GM23248 (cell line): ENCODE measurements at places on chromosomes 5 and 9.

GRCh38 chr9:122370869-122371755 lies at the start of gene PTGS1:
Gene PTGS1 (plus strand): TSS chr9:122371024. CDS start chr9:122371085, 61 bp downstream.
- peak; percentile 67 for DNase-seq

- DNase-seq, result peak; percentile 97
These were observed at the start of the genes HDAC3 and RELL2 for GRCh38 chr5:141636413-141637122. Gene HDAC3 (minus strand): TSS chr5:141636849. CDS start chr5:141636790, 59 bp downstream. Gene RELL2 (plus strand): TSS chr5:141636997. CDS start chr5:141638226, 1,229 bp downstream.

DNA sequence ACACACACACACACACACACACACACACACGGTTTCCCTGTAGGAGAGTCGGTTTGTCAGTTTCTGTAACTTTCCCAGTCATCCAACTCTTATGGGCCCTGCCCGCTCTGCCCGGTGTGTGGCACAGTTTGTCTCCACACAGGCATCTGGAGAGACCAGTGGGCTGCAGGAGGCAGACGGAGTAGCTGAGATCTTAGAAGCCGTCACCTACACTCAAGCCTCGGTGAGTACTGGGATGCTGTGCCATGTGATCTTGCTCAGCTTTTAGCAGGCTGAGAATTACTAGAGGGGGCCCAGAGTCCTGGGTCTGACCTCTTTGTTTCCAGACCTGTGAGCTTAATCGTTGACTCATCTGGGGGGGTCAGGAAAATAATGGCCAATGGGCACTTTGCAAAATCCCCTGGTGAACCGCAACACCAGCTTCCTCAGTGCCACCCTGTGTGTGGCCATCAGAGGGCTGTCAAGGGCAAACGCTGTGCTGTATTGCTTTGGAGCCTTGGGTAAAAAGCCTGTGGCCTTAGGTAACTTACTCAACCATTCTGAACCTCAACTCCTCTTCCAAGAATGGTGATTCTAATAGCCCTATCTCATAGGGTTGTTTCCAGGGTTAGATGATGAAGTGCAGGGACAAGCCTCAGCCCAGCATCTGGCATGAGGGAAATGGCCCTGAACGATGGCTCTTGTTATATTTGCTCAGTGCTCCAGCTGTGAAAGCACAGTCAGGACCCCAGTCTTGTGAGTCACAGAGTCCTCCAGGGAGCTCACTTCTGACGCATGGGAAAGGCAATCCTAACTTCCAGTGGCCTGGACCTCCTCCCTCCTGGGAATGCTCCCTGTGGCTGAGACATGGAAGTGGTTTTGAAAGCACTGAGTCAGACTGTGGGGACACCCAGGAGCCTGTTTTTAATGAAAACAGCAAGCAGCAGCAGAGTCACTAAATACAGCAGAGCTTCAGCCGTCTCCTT lies 45.6 kb downstream of the COL15A1 start:
- DNase-seq, result peak; percentile 100

DNA sequence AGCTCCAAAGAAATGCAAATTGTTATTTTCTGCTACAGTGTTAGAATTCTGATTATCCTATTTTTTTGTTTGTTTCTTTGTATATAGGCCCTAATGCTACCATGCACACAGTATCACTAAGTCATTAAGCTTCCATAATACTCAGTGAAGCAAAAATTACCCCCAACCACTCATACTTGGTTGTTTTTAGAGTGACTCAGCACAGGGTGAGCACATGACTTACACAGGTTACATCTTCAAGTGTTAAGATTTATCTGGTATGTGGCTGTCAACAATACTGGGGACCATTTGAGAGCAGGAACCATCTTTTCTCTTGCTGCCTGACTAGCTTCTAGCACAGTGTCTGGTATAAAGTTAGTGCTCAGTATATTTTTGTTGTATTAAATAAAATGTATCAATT lies 255.8 kb upstream of the SLC24A2 start:
- no peak for DNase-seq

DNA sequence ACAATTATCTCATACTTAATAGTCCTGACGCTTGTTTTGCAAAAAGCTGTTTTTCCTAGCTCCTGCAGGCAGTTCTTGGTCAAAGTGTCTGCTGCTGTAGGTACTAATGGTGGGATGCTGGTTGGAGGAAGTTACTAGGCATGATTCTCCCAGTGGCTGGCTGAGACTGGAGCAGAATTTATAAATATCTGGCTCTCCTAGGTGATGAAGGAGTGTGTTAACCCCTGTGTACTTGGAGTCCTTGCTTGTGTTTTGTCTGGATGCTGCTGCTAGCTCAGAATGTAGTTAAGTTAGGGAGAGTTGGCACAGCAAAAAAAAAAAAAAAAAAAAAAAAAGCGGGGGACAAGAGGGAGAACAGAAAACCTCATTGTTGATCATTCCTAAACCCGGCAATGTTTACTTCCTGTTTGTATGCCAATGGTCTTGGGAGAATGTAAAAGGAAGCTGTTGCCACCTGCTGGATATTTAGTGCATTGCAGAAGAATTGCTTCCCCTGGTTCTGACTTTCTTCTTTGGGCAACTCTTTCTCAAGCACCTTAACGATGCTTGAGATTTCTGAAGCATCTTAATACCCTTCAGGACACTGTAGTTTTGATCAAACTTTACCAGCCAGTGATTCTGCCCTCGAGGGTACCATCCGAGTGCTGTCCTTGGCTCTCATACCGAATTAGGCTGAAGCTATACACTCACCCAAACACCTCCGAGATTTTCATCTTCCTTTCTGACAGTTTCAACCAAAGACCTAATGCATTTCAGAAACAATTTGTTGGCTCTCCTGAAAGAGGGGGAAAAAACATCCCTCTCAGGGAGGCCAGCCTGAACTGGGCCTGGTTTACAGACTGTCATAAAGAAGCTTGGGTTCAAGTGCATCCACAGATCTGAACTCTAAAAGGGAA lies 71.7 kb upstream of the WWC1 start:
- DNase-seq, result peak; percentile 78

- DNase-seq, result no peak
These were observed 330.1 kb downstream of the NDUFS4 start for GRCh38 chr5:53890490-53890889.

- no peak for DNase-seq
These were observed 561.4 kb downstream of the ISL1 start for GRCh38 chr5:51944500-51945125.

- peak; percentile 87 for DNase-seq
These were observed 55.7 kb downstream of the SH3TC2 start for GRCh38 chr5:149007174-149007573.

DNA sequence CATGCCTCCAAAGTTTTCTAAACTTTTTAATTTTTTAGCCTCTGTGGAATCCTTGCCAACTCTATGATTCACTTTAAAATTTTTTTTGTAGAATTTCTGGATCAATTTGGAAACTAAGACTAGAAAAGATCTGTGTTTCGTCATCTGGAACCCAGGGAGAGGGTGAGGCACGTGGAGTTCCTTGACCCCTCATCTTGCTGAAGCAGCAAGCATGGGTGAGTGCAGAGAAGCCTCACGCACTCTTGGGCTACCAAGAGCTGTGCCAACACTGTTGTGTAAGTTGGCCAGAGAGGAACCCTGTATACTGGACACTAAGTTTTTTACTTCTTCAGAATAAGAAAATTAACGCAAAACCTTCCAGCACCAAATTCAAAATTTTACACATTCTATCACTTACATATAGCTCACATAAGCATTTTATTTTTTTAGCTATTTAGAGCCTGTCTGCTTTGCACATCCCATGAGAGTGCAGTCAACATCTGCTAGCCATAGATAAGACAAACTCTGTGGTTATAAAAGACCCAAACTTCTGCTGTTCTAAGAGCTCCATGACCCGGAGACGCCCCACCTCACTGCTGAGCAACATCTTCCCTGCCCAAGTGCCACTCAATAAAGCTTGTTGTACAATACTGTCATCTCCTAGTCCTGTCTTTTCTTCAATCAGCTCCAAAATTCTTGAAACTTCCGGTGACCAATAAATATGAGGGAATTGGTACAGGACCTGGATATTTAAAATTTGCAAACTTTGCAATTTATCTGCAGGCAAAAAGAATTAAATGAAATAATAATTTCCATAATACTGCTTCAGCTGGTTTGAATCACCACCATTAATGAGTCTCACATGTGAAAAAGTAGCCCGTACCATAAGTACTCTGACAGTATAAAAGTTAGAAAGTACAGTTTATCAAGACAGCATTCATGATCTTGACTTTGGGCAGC lies 69.7 kb upstream of the ADCY2 start:
- DNase-seq, result peak; percentile 65

GRCh38 chr5:53059281-53059680 lies 50.3 kb downstream of the MOCS2 start:
- no peak for DNase-seq

- no peak for DNase-seq
These were observed 39.4 kb upstream of the CARTPT start for GRCh38 chr5:71679714-71680113.

- no peak for DNase-seq
These were observed 149.6 kb upstream of the ATP10B start for GRCh38 chr5:161001604-161002003.

DNA sequence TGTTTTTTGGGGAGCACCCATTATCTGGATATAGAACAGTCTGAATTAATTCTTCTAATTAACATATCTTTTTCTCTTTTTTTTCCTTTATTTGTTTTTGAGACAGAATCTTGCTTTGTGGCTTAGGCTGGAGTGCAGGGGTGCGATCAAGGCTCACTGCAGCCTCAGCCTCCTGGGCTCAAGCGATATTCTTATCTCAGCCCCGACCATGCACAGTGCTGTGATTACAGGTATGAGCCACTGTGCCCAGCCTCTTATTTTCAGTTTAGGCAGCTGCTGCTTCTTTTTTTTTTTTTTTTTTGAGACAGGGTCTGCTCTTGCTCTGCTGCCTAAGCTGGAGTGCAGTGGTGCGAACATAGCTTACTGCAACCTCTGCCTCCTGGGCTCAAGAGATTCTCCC lies 20.2 kb downstream of the UBE2R2 start:
- DNase-seq, result no peak

- peak; percentile 65 for DNase-seq
These were observed 73.3 kb upstream of the NREP start for GRCh38 chr5:111830333-111830732.
